Stimulated activated CD4-positive, alpha-beta T cell treated with anti-CD3 and anti-CD28 coated beads, Interleukin-1b, Interleukin-23, amount 100 ng/mL, for 24 hours (primary cell): ENCODE measurements at places on chromosomes 2 and 18.

GRCh38 chr2:127560931-127561280, 25.4 kb downstream of the MYO7B start:
- no peak for DNase-seq

- DNase-seq, result no peak
Observed at GRCh38 chr2:41947701-41948396, 100.0 kb upstream of the PKDCC start.

DNA sequence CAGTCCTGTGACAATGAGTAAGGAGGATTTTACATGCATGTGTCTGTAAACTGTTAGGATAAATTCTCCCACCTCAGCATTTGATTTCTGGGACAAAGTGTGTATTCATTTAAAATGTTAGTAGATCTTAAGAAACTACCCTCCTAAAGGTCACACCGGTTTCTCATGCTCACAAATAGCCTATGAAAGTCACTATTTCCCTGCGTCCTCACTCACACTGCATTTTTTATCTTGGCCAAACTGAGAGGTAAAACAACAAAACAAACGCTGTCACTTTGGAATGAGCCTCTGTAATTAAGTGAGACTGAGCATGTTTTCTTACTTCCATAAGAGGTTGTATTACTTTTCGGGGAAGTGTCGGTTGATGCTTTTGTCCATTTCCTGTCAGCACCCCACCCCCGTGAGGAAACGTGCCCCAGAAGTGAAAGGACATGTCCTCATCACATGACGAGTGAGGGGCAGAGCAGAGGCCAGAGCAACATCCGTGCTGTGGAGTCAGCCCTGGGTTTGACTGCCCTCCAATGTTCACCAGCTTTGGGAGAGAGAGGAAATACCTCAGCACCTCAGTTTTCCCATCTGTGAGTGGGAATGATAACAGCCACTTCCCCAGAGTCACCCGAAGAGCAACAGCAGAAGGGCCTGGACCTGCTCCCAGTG, 3.1 kb downstream of the GYPC start:
- no peak for DNase-seq

- DNase-seq, result no peak
Observed at GRCh38 chr2:230722207-230722885, 9.7 kb downstream of the CAB39 start.

DNA sequence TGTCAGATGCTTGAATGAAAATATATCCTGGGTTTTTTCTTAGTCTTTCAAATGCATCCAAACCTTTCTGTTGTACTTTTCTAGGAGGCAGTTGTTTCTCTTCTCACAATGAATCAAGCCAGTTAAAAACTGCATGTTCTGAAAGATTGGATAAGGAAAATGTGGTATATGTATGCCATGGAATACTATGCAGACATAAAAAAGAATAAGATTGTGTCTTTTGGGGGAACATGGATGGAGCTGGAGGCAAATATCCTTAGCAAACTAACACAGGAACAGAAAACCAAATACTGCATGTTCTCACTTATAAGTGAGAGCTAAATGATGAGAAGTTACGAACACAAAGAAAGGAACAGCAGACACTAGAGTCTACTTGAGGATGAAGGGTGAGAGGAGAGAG, 51.7 kb upstream of the MAPK4 start:
- DNase-seq, result no peak

DNA sequence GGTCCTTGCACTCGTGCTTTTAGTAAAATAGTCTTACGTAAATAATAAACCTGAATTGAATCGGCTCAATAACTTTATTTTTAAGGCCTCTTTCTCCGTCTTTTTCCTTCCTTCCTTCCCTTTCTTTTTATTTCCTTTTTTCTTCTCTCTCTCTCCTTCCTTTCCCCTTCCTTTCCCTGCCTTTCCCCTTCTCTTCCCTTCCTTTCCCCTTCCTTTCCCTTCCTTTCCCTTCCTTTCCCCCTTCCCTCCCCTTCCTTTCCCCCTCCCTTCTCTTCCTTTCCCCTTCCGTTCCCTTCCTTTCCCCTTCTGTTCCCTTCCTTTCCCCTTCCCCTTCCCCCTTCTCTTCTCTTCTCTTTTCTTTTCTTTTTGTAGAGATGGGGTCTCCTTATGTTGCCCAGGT, 121.0 kb downstream of the NCKAP5 start:
- no peak for DNase-seq

GRCh38 chr2:191611614-191612013, 66.3 kb upstream of the NABP1 start:
- DNase-seq, result no peak

DNA sequence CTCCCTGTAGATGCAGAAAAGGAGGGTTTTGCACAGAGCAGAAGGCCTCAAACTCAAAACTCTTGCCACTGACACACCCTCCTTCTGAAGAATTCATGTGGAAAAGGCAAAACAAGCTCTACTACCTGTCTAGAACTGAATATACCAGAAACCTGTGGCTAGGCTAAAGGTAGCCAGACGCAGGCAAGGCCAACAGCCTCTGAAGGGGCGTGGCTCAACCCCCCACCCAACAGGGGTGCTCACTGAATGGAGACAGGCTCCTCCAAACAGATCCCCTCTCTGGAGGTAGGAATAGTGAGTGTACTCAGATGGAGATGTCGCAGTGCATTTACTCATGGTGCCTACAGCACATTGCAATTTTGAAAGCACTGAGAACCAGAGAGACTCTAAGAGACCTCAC, 3.0 kb upstream of the STK17B start:
- DNase-seq, result no peak

- DNase-seq, result no peak
Observed at GRCh38 chr2:75641587-75641986, 5.0 kb upstream of the MRPL19 start.

GRCh38 chr2:145750144-145750543, 1230.2 kb upstream of the ZEB2 start:
- DNase-seq, result no peak

- DNase-seq, result no peak
Observed at GRCh38 chr2:155525199-155525598, 807.3 kb downstream of the NR4A2 start.

DNA sequence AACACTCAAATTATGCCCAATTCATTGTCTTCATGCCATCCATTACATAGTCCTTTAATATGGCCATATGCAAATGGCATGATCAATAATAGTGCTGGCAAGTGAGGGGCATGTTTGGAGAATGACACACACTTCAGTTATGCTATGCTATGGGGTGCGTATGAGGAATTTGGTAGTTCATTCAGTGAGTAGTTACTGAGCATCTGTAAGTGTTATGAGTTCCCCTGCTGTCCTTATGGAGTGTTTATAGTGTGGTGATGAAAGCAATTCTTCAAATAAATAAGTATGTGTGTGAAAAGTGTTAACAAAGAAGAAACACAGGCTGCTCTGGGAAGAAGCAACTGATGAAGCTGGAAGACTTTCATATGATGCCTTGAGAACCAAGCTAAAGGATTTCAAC, 383.7 kb upstream of the SLC14A2 start:
- no peak for DNase-seq

DNA sequence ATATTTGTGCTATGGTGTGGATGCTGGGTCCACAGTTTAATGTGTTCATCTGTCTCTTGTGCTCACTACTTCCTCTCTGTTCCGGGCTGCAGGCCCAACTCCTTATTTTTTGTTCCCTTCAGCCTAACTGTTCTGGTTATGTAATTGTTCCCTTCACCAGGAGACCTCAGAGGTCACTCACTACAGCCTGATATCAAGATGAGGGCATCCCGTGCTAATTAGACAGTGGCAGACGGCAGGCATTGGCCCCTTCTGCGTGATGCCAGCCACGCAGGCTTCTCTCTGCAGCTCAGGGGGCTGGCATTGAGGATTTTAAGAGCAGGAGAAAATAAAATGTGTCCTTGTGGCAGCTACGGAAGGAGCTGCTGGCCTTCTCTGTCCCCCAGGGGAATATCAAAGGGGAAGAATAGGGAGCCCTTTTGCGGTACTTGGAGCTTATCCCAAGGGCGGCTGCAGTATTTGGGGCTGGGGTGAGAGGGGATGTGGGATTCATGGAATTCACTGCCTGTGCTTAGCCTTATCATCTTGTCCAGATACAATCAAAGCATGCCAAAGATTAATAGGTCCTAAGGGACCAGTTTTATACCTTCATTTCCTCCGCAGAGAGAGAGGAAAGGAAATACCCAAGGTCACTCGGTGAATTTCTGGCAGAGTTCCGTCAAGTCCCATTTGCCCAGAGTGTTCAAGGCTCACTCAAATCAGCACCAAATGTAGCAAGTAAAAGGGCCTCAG, 53.3 kb upstream of the TRIB2 start:
- no peak for DNase-seq

DNA sequence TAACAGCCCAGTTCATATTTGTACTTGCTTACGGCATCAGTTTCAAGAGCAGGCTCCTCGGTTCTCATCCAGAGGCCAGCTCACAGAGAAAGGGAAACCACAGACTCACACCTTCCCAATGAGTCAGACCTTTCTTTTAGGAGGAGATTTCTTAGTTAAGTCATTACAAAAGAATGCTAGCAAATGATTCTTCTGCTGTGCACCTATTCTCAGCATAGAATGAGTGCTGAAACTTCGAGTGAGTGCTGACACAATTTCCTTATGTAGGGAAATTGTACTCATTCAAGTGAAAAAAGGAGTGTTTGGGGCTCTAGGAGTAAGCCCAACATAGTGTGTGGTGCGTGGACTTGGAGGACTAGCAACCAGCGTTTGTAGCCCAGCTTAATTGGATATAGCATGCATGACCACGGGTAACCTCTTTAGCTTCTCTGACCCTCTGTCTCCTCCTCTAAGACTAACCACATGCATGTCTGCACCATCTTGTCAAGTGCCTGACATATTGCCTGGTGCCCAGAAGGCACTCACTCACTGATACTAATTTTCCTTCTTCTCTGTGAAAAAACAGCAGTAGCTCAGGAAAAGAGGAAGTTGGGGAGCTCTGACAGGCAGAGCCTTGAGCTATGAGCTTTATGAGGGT, 87.0 kb downstream of the ALPK2 start:
- DNase-seq, result no peak

DNA sequence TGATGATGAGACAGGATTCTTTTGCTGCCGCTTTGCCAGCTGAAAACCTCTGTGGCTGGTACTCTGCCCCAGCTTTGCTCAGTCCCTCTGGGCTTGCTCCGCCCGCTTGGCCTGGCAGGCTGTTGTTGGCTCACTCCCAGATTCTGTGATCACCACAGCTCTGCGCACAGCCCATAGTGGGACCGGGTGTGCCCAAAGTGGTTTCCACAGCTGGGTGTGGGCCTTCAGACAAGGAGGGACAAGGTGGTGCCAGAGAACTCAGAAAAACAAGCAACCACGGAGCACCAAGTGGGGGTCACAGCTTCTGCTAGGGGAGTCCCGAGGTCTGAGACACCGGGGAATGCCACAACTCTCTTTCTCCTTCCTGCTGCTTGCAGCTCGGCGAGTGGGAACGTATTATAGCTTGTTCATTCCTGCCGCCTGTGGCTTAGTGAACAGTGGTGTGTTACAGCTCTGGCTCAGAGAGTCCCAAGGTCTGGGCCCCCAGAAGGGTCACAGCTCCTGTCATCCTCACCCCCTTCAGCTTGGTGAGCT, 9.2 kb upstream of the KYNU start:
- DNase-seq, result no peak

- no peak for DNase-seq
Observed at GRCh38 chr2:46815121-46815802, 100.3 kb downstream of the MCFD2 start.
